ENCODE measurements at places on chromosomes 16 and 17.
A peak's percentile ranks its signal among the peaks of the same experiment; 100 is the strongest.

GRCh38 chr17:27674335-27674734 is 43.3 kb downstream of the LGALS9 start:
- DNase-seq = no peak

DNA sequence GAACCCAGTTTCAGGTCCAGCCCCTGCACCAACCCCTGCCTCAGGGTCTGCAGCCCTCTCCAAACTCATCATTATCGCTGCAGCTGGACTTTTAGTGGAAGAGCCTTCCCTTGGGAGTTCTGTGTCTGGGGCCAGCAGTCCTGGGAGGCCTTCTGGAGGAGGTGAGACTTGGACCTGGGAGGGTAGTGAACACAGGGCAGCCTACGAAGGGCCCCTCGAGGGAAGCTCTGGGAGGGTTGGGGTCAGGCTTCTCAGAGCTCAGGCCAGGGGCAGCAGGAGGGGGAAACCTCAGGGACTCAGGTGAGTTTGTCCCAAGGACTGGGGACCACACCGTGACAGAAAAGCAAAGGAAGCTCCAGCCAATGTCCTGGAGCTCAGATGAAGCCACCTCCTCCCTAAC is 11.3 kb upstream of the SRRM2 start:
- no peak for DNase-seq

- peak; percentile 44 for DNase-seq
These were observed 101.6 kb downstream of the RAB11FIP4 start for GRCh38 chr17:31492880-31493655.

DNA sequence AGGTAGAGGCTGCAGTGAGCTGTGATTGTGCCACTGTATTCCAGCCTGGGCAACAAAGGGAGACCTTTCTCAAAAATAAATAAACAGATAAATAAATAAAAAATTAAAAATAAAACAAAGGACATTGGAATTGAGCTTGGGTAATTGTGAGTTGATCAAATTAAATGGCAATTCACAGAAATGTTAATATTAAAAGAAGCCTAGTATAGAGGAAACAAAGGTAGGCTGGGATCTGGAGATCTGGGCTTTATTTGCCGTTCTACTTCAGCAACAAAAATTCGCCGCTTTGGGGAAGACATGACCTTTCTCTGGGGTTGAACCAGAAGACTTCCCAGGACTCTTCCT is 332 bp upstream of the VPS25 start:
- DNase-seq = no peak

GRCh38 chr16:70163596-70163995 is 10.0 kb upstream of the CLEC18C start:
- no peak for DNase-seq

DNA sequence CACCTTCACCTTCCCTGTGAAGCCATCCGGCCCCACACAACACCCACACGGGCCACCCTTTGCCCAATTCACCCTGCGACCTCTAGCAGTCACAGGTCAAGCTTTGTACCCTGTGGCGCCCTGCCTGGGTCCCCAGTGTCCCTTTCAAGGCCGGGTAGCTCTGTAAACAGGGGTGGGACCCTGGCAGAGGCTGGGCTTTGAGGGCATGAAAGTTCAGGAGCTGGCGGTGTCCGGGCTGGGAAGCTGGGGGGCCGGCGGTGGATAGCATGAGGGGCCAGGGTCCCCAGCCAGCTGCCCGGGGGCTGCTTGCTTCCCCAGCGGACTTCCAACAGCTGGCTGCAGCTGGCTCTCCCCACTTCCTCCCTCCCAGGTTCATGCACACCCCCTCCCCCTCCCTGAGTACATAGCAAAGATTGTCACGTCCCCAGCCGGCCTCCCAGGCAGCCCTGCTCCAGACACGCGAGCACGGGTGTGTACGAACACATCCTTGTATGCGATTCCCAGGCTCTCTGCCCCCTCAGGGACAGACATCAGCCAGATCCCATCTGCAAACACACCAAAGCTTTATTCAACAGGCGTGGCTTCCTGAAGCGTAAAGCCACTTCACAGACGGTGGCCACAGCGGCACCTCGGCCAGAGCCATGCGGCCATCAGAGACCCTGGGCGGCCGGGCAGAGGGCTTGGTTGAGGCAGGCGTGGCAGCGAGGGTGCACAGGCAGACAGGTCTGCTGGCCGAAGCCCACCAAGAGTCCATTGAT is 8.2 kb downstream of the NTHL1 start:
- no peak for DNase-seq

- DNase-seq = no peak
These were observed 31.8 kb downstream of the TNRC6C start for GRCh38 chr17:77990301-77990700.

- no peak for DNase-seq
These were observed 100.9 kb downstream of the PARN start for GRCh38 chr16:14529010-14529669.

GRCh38 chr16:17379121-17379571 is 91.6 kb downstream of the XYLT1 start:
- no peak for DNase-seq

- DNase-seq = no peak
These were observed 39.2 kb upstream of the GSE1 start for GRCh38 chr16:85573696-85574641.

GRCh38 chr16:69179328-69180010 is 7.5 kb upstream of the SNTB2 start:
- DNase-seq = no peak

GRCh38 chr17:6868582-6868981 is 37.1 kb upstream of the TEKT1 start:
- no peak for DNase-seq

- DNase-seq = no peak
These were observed 4.8 kb downstream of the EVPL start for GRCh38 chr17:76022285-76022684.

- DNase-seq = no peak
These were observed 40.2 kb upstream of the PLCG2 start for GRCh38 chr16:81738783-81739496.

DNA sequence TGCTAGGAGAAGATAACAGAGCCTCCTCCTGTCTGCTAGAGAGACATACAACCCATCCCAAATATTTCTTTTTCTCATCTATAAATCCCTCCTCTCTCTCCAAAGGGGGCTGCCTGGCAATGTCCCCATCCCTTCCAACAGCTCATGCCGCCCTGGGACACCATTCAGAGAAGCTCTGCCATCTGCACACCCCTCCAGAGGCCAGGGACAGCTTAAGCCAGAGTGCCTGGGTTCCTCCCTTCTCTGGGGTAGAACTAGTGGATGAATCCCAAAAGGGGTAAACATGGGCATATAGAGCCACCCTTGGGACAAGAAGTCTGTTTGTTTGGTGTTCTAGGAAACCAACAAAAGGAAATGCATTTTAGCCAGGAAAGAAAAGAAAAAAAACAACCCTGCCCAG is 2.6 kb upstream of the LPO start:
- DNase-seq = no peak

DNA sequence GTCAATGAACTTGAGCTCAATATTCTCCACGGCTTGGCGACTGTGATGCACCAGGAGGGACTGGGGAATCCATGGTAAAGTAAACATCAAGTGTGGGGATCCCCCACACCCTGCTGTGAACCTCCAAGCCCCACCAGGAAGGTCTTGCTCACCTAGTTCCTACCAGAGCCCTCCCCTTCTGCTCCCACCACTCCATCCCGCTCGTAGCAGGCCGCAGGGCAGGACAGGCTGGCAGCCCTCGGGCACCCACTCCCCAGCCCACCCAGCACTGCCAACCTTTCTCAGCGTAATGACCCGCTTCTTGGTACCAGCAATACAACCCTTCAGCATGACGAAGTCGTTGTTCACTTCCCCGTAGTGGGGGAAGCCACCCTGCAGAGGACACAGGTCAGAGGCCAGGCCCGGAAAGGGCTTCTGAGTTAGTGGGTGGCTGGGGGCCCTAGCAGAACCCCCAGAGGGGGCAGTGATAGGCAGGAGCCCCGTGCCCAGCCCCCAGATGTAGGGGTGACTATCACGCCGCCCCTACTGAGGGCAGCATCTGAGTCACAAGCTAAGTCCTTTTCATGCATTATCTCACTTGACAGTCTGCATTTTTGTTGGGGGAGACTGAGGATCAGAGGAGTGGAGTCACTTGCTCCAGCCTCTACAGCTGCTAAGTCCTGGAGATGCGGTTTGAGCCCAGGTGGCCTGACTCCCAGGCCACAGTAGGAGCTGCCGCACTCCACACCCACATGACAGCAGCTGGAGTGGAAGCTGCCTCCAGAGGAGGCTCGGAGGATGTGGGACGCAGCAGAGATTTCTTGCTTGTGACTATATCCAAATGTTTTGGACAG is 2.8 kb upstream of the MSRB1 start:
- DNase-seq = no peak

DNA sequence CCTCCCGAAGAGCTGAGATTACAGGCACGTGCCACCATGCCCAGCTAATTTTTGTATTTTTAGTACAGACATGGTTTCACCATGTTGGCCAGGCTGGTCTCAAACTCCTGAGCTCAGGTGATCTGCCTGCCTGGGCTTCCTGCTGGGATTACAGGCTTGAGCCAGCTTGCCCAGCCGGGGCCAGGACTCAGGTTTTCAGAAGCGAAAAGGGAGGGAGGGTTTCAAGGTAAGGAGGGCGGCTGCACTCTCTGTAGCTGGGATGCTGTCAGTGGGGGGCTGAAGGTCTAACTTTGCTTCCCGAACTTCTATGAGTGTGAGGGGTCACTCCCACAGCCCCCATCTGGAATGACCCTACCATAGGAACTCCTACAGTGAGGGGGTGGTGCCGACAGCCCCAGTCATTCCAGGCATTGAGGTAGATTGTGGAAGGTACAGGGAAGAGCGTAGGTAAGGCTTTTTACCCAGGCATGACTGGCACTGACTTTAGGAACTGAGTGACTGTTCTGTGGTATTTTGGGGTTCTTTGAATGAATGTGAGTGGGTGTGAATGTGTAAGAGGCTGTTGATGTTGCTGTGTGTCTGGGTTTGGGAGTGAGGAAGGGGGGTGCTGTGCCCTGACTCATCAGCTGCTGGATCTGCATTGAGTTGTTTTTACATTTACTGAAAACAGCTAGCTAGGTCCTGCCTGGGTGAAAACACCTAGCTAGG is 3.8 kb upstream of the C1QL1 start:
- no peak for DNase-seq

All from T-helper 9 cell (primary cell).